ENCODE measurements at places on chromosomes 4 and X. TPM values are rescaled to one million over a fixed set of nuclear protein-coding genes. Genes with fewer than 3 reads are reported as not detected.

DNA sequence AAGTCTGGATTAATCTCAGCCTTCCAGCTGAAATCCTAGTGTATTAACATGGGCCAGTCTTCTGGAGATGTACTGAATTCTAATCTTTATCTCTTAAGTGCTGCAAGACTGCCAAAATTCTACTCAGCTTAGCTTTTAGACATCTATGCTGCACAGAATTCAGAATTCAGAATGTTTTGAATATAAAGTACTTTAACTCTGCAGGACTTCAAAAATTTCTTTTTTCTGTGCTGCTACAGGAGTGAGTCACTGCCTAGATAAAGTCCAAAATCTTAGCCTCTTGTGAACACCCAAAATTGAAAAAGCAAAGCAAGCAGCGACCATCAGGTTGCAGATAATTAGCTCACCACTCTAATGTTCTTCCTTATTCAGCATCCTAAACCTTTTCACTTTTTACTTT lies 1092.6 kb upstream of the PCDH10 start:
- DNase-seq: no peak

GRCh38 chr4:95676190-95676589 lies 127.4 kb upstream of the UNC5C start:
- DNase-seq: no peak

DNA sequence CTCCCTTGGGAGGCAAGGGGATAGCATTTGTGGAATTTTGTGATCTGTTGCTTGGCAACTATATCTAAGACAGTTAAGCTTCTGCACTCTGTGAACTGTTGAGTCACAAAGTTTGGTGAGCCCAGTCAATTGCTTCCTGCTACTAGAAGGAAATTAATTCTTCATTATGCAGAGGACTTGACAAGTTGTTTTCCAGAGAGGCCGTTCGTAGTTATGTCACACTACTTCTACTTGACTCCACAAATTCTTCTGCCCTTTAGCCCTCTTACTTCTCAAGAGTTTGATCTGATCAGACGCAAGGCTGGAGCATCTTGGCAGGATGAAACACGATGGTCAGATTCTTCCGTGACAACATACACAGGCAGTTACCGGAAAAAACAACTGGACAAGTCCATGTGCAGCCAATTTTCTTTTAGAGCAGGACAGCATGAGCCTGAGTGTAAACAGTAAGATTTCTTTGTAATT lies at the start of gene C4orf51:
Gene C4orf51, plus strand, starts transcription at position 156 of the 465 bp plus-strand sequence. Its CDS starts 58 bp downstream, at position 214.
- DNase-seq: no peak

DNA sequence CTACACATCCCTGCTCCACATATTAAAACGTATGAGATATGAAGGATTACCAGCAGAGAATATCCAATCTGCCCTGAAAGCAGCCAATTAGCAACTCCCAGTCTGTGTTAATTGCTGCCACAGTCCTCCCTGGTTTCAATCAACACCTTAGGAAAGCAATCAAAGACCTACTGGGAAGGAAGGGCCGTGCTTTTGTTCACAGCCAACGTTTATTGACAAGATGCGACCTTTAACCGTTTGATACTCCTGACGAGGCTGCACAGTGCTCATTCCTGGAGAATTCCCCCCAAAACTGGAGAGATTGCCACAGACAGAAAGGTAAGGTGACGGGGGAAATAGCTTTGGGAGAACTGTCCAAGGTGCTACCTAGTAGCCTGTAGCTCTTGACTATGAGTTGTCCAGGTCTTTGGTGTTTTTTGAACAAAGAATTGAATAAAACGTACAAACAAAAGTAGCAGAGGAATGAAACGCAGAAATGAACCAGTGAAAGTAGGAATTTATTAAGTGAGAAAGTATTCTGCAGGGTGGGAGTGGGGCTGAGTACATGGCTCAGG lies 596.5 kb downstream of the NLGN4X start:
- DNase-seq: no peak

DNA sequence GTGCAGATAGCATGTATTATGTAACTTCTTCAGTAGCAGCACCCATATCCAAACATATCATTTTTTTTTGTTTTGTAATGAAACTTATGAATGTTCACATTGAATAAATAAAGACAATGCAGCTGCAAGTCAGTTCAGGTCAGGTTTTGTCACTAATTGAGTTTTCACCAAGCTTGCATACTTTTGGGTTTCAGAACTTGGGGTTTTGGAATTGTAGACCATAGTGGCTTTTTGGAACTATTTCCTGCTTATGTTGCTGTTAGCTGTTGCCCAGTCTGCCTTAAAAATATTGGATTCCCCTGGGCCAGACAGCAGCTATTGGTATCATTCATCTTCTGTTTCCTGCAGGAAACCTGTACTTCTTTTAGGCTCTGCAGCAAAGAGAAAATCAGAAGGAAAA lies 113.4 kb upstream of the LIMCH1 start:
- DNase-seq: no peak

DNA sequence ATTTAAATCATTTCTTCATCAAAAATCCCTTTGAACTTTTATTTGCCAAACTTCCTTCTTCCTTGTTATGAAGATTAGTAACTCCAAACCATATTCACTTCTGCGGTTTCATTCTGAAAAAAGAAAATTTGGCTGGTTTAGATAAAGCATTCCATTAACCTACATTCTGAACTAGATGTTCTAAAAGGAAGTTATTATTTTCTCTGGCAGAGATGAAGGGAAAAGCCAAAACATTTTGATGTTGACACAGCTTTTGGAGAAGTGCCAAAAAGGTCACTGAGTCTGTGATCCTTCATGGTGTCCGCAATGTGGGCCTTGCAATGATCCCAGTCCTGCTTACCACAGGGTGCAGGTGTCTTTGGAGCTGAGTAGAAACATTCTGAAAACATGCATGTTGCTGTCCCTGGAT lies 36.0 kb downstream of the CXCL8 start:
- DNase-seq: no peak

GRCh38 chrX:9252182-9252581 lies 212.7 kb upstream of the TBL1X start:
- DNase-seq: no peak

DNA sequence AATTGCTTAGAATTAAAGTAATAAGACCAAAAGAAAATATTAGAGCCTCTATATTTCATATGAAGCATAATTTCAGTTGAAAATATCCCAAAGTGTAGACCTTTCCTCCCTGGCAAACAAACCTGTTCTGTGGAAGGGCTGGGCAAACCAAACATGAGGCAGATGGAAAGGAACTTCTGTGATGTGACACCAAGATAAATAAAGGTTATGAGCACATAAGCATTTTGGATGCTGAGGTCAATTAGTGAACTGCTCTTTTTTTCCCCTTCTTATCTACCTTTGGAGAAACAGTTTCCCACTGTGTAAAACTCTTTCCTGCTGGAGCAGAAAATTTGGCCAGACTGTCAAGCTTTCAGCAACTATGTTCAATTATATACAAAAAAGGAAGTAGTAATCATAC lies 109.6 kb upstream of the STIM2 start:
- DNase-seq: no peak

DNA sequence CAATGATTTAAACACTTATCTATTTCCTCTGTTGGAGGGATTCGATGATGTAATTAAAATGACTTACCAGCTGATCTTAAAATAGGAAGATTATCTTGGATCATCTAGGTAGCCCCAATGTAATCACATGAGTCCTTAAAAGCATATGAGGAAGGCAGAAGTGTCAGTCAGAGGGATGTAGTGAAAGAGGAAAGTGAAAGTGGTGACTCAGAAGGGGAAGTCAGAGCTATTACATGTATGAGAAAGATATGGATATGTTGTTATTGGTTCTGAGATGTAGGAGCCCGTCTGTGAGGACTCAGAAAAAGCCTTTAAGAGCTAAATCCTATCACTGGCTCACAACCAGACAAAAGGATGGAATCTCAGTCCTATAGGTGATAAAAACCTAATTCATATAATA lies 456.4 kb downstream of the DACH2 start:
- DNase-seq: no peak

DNA sequence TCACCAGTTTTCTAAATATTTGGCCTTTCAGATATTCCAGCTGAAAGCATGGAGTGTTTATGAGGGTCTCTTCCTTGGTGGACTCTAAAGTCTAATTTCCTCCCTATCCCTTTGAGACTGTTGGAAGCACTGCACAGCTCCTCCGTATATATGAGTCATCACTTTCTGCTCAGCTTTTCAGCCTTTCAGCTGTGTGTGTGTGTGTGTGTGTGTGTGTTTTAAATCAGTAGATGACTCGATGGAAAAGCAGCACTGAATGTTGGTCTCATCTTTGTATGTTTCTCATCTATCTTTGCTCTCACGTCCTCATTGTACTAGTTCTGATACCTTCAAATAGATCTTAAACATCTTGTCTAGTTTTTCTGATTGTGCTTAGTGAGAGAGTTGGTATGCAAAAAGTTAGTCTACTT lies 81.6 kb downstream of the ZFX start:
- no peak for DNase-seq

GRCh38 chrX:127568691-127569090 lies 483.5 kb downstream of the ACTRT1 start:
- no peak for DNase-seq

DNA sequence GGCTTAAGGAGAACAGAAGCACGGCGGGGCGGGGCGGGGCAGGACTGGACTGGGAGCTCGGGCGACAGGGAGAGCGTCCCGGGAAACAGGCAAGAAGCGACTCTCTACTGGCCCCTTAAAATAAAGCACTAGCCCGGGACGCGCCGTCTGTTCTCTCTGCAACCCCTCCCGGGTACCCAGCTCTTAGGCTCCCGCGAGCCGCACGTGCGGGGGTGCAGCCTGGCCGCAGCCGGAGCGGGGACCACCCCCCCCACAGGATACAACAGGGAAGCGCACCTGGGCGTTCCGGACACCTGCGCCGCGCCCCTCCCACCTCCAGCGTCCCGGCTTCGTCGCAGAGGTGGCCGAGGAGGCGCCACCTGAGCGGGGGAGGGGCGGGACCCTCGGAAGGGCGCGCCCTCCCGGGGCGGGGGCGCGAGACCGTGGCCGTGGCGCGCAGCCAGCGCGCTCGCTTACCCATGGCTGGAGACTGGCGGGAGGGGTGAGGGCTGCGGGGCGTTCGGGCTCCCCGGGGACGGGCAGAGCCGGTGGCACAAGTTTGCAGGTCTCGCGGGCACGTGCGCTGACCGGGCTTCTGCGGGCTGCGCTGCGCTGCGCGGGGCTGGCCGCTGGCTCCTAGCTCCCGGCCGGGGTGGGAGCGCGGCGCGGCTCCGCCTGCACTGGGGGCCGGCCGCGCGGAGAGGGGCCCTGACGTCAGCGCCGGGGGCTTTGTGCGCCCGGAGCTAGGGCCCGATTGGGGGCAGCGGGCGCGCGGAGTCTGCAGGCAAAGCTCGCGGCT lies 91.5 kb downstream of the GEMIN8 start:
- no peak for DNase-seq

GRCh38 chr4:39626261-39626660 lies 12.4 kb downstream of the SMIM14 start:
- no peak for DNase-seq

GRCh38 chr4:73520821-73521220 lies 39.3 kb downstream of the AFM start:
- DNase-seq: no peak

DNA sequence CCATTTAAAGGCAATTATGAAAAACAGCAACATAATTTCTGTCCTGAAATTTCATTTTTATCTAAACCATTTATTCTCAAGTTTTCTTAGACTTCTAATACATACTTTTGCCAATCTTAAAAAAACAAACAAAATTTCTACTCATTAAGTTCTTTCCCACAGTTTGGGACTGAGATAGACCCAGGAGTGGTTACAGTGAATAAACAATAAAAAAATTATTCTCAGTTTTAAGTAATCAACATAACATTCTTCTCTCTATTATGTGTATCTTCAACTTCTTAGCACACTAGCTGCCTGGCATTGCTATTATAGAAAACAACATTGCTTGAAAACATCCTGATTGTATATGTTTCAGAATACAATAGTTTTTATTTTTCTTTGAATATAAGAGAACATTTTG lies 532.8 kb downstream of the IL15 start:
- no peak for DNase-seq

DNA sequence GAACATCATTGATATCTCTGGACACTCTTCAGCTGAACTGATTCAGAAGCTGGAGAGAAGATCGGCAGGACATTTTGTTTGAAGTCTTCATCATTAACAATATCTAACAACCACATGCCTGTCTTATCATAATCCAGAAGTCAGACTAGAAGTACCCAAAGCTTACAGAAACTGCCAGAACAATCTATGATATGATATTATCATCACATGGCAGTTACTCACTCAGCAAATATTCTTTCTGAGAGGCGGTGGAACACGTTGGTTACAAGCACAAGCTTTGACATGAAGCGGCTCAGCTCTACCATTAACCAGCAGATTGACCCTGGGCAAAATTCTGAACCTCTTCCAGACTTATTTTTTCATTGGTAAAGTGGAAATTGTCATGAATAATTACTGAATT lies 69.4 kb upstream of the KIT start:
- no peak for DNase-seq

- no peak for DNase-seq
Measured at GRCh38 chrX:97968376-97969163, 1084.9 kb downstream of the RPA4 start.

DNA sequence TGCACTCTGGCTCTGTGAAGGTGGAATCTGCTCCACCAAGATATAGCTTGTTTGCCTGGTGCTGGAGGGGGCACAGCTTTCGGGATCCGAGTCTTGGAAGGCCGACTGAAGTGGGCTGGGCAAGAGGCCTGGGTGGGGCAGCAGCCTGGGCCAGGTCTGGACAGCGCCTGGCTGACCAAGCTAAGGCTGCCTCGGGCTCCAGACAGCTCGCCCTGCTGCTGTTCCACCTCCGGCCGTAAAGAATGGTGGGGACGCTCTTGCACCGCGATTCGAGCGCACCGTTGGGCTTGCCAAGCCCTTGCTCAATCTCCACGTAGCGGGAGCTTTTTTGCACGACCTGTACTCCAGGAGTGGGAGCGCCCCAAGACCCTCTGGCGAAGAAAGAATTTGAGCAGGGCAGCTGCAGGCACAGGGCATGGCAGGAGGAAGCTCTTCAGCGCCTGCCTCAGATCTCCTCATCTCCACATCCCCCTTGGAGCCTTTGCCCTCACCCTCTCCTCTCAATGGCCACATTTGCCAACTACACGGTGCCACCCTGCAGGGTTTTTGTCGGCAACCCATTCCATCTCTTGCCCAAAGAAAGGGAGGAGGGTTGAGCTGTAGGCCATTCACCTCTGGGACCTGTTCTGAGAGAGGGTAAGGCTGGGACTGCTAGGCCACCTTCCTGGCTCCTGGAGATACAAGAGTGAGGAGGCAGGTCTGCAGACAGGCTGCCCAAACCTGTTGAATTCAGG lies 18.9 kb downstream of the CNGA2 start:
- no peak for DNase-seq

GRCh38 chrX:43664708-43665107 lies 8.6 kb downstream of the MAOA start:
- DNase-seq: no peak

Gene PAQR3
- total RNA-seq: 7.1 TPM

Gene ASB12
- not detected for total RNA-seq

Gene RAB40A
- 0.14 TPM for total RNA-seq

Gene VCX3A
- not detected for total RNA-seq

Gene POF1B
- not detected for total RNA-seq

Gene DIAPH2
- 8.1 TPM for total RNA-seq

Gene XK
- total RNA-seq: not detected

Gene GAGE12E
- not detected for total RNA-seq

Gene POLN
- total RNA-seq: 1.8 TPM
